ENCODE measurements at places on chromosomes 2 and 18.

- DNase-seq = no peak
These were observed 234.8 kb downstream of the ALPK2 start for GRCh38 chr18:58394046-58394445.

- no peak for DNase-seq
These were observed 39.2 kb downstream of the SERPINE2 start for GRCh38 chr2:223999862-224000261.

DNA sequence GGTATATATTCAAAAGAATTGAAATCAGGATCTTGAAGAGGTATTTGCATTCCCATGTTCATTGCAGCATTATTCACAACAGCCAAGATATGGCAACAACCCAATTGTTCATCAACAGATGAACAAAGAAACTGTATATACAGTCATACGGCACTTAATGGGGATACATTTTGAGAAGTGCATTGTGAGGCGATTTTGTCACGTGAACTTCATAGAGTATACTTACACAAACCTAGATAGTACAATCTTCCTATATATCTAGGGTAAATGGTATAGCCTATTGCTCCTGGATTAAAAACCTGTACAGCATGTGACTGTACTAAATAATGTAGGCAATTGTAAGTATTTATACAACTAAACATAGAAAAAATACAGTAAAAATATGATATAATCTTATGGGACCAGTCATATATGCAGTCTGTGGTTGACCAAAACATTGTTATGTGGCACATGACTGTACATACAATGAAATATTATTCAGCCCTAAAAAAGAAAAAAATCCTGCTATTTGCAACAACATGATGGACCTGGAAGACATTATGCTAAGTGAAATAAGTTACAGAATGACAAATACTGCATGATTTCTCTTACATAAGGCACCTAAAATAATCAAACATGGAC lies 9.2 kb upstream of the BBS5 start:
- DNase-seq = no peak

- no peak for DNase-seq
These were observed 796.7 kb upstream of the CELF4 start for GRCh38 chr18:38362286-38362792.

- DNase-seq = no peak
These were observed at the start of gene WDSUB1 for GRCh38 chr2:159285929-159286708. Gene WDSUB1, minus strand, starts transcription at chr2:159286703. Its CDS starts 3,634 bp downstream, at chr2:159283069.

- peak; percentile 15 for DNase-seq
These were observed at the start of gene TGFA for GRCh38 chr2:70553584-70554337. Gene TGFA, minus strand, starts transcription at chr2:70553826. Its CDS starts 59 bp downstream, at chr2:70553767.

Measured in CMK (cell line).